ENCODE measurements at places on chromosomes 1 and 21. TPM values are rescaled to one million over a fixed set of nuclear protein-coding genes. Genes with fewer than 3 reads are reported as not detected.

The FCGR3A gene
- polyA plus RNA-seq, result 19.5 TPM

DNA sequence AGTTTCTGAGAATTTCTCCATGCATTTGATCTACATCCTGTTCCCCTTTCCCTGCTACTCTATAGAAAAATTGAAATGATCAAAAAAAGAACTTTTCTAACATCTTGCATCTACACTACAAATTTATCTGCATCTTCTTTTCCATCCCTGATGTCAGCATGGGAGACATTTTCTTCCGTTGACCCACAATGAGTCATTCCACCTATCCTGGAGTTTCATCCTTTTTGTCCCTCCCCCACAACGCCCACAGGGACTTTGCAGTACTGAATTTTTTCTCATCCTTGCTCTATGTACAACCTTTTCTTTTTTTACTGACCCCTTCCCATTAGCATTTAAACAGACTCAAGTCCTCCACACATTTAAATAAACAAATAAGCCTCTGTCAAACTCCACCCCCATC is 112.2 kb upstream of the MROH9 start:
- no peak for DNase-seq

GRCh38 chr1:167121375-167122120 is 27.7 kb downstream of the STYXL2 start:
- DNase-seq, result peak; percentile 85

- DNase-seq, result no peak
These were observed 101.9 kb upstream of the USP24 start for GRCh38 chr1:55316947-55317662.

- peak; percentile 63 for DNase-seq
These were observed 70.6 kb upstream of the GJB5 start for GRCh38 chr1:34684266-34684665.

- DNase-seq, result no peak
These were observed 44.7 kb downstream of the KCNC4 start for GRCh38 chr1:110254604-110255391.

- peak; percentile 90 for DNase-seq
These were observed 15.4 kb downstream of the MPZL1 start for GRCh38 chr1:167737169-167737568.

The NPR1 gene
- polyA plus RNA-seq, result 2.2 TPM

The LCE1A gene
- not detected for polyA plus RNA-seq
